ENCODE measurements at places on chromosomes 5 and 9.

DNA sequence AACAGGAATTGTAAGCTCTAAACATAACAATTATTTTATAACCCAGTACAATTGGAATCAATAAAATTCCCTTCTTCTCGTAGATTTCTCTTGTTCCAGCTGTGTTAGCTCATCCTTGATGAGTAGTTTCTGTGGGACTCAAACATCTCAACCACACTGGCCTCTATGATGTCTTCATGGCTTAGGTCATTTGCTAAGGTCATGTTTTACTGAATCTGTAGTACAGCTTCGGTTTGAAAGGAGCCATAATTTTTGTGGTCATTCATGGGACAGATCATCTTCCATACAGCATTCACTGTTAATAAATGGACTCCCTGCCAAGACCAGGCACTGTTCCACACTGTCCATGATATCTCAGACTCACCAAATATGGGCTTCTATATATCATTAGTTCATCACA lies 369.0 kb upstream of the RFX3 start:
- DNase-seq, result no peak

- DNase-seq, result no peak
Observed at GRCh38 chr5:159157552-159157951, 51.8 kb downstream of the RNF145 start.

- DNase-seq, result no peak
Observed at GRCh38 chr9:12764150-12764549, 10.7 kb upstream of the LURAP1L start.

DNA sequence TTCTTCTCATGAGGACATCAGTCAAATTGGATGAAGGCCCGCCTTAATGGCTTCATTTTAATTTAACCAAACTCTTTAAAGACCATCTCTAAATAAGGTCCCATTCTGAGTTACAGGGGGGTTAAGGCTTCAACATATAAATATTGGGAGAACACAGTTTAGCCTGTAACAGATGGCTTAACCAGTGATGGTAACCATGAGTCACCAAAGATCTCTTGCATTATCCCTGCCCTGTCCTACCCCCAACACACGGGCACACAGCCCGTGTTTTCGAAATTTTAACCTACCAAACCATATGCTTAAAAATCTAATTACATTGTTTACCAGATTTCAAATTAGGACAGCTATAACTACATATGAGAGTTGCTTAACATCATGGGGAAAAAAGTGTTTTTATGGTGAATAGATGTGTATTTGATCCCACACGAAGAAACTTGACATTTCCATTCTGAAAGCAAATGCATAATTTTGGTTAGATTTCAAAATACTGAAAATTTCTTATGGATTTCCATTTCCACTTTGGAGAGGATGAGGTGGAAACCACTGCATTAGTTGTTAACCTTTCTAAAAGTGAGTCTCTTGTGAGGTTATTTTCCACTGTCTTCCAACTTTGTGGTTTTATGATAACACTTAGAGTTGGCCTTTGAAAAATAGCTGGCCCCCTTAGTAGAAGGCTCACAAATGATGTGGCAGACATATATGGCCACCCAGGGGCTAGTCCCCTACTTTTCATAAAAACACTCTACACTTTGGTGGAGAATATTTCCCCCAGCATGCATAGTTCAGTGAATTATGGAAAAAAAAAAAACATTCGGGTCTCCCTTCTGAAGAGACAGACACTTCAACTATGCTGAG lies 849.3 kb downstream of the TLE1 start:
- DNase-seq, result no peak

GRCh38 chr5:123289210-123289609 lies 134.0 kb downstream of the CEP120 start:
- DNase-seq, result no peak

DNA sequence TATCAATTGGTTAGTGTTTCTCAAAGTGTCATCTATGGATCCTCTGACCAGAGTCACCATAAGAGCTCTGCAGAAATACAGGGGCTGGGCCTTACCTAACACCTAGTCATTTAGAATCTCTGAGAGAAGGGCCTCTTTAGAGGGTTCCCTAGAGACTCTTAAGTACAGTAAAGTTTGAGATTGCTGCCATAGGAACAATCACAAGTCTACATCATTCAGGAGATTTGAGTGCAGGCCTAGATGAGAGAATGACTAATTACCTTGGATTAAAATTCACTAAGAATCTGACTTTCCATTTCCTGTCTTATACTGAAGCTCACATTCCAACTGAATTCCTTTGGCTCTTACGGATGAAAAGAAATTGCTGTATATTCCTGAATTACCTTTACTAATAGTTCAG lies 182.1 kb upstream of the PTGER4 start:
- DNase-seq, result peak; percentile 50

DNA sequence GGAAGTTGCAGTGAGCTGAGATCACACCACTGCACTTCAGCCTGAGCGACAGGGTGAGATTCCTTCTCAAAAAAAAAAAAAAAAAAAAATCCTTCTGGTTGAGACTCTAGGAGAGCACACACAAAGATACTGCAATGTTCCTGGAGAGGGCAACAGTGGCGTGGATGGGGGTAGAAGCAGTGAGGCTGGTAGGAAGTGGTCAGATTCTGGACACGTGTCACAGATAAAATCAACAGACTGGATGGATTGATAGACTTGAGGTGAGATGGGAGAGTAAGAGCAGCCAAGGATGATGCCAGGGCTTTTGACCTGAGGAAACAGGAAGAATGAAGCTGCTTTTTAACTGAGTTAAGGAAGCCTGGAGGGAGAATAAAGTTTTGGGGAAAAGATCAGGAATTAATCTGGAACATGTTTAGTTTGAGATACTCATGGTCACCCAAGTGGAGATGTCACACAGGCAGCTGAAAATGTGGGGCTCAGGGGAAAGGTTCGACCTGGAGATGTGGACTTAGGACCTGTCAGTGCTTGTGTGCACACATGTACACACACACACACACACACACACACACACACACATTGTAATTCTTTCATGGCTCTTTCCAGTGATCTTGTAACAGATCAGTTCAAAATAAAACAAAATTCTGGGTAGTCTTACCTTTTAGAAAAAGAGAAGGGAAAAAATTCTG lies 88.1 kb downstream of the FANCC start:
- no peak for DNase-seq

DNA sequence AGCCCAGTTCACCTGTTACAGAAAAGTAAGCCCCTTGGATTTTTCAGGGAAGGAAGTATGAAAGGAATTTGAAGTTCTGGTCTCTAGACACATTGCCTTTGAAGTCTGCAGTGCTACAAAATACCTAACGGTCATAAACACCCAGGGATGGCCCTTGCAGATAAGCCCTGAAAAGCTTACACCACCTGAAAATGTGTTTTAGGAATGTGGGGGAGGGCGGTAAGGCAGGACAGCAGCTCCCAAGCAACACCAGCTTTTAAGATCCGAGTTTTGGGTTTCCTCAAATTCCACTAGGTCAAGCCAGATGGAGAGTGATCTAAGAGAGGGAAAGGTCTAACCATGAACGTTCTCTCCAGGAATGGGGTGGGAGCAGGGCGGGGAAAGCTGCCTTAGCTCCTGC lies 114.1 kb upstream of the PANK3 start:
- DNase-seq, result no peak

- no peak for DNase-seq
Observed at GRCh38 chr5:149762958-149763630, 33.0 kb downstream of the PPARGC1B start.

DNA sequence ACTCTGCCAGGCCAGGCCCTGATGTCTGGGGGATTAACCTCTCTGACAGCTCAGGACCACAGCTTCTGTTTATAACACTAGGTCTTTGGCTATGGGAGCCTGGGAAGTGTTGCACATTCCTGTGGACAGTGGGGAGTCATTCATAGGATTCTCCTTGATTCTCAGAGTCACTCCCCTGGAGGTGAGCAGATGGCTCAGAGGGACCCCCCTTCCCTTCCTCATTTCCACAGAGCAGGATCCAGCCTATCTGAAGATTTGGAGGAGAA lies 60.2 kb downstream of the NRG2 start:
- DNase-seq, result no peak

DNA sequence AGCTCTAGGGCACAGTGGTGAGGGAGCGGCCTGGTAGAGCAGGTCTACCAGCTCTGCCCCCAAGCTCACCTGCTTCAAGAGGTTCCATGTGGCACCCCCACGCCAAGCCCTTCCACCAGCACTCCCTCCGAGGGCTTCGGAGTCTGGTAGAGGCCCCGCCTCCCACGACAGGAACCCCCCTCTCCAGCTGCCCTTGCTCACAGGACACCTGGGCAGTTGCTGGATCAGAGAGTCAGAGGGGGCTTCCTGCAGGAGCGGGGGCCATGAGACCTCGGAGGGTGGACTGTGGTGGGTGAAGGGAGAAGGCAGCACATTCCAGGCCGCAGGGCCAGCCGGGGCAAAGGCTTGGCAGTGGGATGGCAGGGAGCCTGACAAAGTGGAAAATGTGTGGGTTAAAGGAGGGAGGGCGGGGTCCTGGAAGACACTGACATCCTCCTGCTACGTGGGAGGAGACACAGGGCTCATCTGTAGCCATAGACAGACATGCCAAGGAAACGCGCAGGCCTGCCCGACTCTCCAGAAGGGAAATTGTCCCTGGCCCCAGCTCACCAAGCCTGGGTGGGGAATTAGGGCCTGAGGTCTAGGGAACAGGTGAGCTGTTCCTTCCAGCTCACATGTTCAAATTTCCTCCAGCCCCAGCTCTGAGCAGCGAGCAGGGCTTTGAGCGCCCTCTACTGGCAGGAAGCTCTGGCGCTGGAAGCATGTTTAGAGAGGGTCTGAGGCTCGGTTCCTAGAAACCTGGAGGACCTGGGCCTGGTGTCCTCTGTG lies 74.2 kb downstream of the NTNG2 start:
- DNase-seq, result peak; percentile 69

DNA sequence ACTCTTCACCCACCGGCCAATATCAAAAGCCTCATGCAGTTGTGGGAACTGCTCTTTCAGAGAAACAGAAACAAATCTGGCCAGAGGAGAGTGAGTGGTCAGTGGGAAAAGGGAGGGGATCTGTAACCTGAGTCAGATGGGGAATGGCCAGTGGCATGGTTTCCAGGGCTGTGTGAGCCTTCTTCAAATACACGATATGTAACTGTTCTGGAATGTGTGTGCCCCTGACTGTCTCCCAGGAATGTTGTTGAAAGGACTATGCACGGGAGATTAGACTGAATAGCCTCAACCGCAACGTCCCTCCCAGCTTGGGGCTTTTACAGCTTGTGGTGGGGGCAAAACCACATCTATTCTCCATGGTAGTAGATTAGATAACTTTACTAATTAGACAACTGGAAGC lies 60.8 kb downstream of the SH3TC2 start:
- DNase-seq, result peak; percentile 87

GRCh38 chr9:38062498-38063362 lies 6.3 kb downstream of the SHB start:
- no peak for DNase-seq

DNA sequence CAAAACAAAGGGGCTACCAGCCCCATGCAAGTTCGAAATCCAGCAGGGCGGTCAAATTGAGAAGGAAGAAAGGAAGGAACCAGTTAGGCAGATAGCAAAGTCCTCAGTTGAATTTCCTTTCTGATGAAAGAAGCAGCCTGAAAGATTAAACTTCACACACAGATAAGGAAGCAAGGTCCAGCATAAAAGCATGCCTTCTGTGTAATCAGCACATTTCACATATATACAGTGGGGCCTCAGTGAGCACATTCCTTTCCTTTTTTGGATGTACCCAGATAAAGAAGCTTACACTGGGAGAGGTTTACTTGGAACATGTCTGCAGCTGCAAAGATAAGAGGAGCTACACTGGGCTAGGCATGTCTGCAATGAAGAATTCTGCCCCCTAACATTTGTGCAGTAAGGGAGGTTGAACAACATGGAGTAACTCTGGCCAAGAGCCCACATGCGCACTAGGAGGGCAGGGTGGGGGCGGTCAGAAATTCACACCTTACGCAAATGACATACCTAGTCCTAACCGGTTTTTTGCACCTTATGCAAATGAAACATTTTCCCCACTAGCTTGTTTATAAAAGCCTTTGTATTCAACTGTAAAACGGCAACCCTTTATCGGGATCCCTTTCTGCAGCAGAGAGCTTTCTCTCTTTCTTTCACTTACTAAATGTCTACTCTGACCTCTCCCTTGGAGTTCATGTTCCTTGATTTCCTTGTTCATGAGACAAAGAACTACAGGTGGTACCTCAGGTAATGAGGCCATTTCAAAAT lies 149.7 kb upstream of the FBXL17 start:
- no peak for DNase-seq

- DNase-seq, result no peak
Observed at GRCh38 chr9:5892456-5893133, 1.9 kb downstream of the MLANA start.

- peak; percentile 82 for DNase-seq
Observed at GRCh38 chr5:135246923-135247795, 151.9 kb downstream of the MACROH2A1 start.

DNA sequence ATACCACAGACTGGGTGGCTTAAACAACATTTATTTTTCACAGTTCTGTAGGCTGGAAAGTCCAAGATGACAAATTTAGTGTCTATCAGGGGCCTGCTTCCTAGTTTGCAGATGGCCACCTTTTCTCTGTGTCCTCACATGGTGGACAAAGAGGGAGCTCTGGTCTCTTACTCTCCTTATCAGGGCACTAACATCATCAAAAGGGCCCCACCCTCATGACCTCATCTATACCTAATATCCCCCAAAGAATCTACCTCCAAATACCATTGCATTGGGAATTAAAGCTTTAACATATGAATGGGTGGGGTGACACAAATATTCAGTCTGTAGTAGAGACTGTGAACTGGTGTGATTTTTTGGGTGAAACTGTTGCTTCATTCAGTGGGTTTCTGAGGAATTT lies 78.1 kb downstream of the C7 start:
- no peak for DNase-seq

- DNase-seq, result no peak
Observed at GRCh38 chr5:139670369-139671095, 22.4 kb downstream of the CXXC5 start.

GRCh38 chr9:86821006-86821845 lies 126.1 kb downstream of the GAS1 start:
- no peak for DNase-seq

DNA sequence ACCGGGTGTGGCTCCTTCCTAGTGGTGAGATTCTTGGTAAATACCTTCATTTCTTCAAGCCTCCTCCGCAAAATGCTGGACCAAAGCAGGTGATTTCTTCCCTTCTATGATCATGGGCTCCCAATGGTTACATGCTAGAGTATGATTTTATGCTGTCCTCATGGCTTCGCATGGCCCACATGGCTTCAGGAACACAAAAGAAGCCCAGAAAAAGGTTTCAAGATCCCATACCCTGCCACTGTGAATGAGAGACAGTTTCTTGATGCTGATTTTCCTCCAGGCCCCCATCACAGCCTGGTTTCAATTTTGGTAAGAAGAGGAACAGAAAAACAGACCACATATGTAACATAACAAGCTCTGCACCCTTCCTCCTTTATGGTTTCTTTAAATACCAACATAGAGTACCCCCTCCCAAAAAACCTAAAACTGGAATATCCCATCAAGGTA lies 2.4 kb upstream of the RXFP3 start:
- no peak for DNase-seq

- DNase-seq, result no peak
Observed at GRCh38 chr9:81625969-81626368, 63.4 kb downstream of the TLE1 start.
